Esophagus squamous epithelium (tissue), 5 donors: ENCODE measurements at places on chromosomes 12 and 14.

DNA sequence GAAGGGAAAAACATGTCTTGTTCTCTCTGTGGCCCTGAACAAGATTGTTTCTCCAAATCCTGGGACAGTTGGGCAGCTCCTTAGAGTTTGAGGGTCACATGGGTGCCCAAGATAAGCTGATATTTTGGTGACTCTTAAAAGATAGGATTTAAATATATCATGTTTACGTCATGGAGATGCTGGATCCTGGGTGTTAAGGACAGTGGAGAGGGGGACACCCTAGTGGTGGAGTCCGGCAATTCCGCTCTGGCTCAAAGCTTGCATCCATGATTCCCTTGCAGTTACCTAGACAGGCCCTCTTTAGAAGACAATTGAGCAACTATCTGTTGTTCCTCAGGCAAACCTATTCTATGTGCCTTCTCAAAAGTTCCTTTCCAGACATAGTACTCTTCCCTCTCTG, 101.8 kb downstream of the CMKLR1 start:
- no peak for DNase-seq

GRCh38 chr14:75604979-75605851, 26.8 kb downstream of the FLVCR2 start:
- no peak for DNase-seq

- no peak for DNase-seq
These were observed 267.9 kb downstream of the TMTC2 start for GRCh38 chr12:82954572-82954971.

DNA sequence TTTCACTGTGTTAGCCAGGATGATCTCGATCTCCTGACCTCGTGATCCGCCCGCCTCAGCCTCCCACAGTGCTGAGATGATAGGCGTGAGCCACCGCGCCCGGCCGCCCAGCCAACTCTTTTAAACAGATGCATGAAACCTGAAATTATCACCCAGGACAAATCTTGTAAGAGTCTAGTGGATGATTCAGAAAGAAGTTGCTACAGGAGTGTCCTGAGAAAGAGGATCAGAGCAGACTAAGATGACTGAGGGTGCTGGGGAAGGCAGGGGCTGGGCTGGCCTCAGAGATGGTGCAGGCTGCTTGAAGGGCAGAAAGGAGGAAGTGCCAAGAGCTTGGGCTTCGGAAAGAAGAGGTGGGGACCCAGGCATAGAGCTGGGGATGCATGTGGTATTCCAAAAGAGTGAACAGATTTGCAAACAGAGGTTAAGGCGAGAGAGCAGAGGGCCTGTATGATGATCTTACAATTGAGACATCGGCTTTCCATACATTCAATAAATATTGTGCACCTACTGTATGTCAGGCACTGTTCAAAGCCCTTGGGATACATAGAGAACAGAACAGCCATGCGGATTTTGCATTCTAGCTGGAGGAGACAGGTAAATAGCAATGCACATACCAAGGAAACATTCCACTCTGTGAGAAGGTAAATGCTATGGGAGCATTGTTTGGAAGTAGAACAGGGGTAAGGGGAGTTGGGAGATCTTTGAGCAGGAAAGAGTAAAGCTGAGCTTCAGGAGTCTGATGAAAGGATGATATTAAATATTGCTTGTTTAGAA, 7.4 kb upstream of the CD9 start:
- DNase-seq: no peak

DNA sequence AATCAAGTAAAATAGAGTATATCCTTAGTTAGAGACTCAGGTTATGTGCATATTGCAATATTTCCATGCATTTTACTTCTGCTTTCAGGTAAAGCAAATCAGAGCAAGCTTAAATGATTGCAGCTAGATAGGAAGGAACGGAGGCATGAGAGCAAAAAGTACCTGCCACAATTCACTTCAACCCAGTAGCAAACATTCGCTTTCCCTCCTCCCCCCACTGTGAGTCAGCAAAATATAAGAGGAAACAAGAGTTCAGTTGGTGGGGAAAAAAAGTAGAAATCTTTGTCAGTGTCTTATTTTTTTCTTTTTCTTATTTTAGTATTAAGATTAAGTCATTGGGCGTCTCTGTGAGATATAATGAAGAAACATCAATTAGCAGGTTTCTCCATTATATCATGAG, 475.4 kb downstream of the NPAS3 start:
- no peak for DNase-seq

DNA sequence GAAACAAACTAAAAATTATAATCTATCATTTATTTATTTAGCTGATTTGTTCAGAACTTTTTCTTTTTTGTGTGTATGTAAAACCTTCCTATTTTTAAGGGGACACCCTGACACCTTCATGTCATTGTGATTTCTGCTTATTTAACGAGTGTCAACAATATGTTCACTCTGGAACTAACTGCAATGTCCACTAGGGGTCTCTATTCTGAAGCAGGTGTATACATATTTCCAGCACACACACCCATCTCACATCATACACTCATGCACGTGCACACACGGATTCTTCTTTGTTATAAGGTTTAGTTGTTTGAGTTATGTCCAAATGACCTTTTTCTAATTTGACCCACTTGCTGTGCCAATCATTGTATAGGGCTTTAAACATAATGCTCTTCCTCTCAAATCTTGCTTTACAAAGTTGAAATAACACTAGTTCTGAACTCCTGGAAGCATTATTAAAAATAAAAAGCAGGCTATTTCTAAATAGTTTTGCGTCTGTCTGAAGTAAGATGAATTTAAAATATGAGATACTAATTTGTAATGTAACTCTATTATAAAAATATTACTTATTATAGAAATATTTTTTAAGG, 15.5 kb downstream of the E2F7 start:
- no peak for DNase-seq

DNA sequence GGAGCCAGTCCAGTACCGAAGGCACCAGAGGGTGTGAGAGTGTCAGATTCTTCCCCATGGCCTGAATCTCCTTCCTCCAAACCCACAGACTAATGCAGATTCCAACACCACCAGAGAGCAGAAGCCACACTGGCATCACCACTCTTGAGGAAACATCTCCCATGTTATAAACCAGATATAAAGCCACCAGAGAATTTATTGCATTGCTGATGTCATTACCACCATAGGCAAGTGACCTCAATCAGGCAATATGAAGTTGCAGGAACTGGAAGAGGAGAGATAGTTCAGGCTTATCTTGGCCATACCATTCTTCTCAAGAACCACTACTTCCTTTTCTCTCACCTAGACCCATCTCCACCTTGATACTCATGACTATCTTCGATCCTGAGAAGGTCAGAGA, 653.4 kb downstream of the TMEM121 start:
- no peak for DNase-seq

- no peak for DNase-seq
These were observed 16.5 kb downstream of the SELPLG start for GRCh38 chr12:108616941-108617858.

DNA sequence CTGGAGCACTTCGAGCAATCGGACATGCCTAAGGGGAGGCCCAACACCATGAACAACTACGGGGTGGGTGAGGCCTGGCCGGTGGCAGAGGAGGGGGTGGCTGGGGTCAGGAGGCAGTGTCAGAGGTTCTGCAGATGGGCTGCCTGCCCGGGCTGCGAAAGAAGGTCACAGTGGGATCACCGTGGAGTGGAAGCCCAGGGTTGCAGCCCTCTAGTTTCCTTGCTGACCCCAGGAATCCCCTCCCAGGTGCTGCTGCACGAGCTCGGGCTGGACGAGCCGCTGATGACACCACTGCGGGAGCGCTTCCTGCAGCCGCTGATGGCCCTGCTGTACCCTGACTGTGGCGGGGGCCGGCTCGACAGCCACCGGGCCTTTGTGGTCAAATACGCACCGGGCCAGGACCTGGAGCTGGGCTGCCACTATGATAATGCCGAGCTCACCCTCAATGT, 1.9 kb upstream of the ARL6IP4 start:
- no peak for DNase-seq

- DNase-seq: no peak
These were observed 1019.2 kb downstream of the BCL11B start for GRCh38 chr14:98252820-98253219.

DNA sequence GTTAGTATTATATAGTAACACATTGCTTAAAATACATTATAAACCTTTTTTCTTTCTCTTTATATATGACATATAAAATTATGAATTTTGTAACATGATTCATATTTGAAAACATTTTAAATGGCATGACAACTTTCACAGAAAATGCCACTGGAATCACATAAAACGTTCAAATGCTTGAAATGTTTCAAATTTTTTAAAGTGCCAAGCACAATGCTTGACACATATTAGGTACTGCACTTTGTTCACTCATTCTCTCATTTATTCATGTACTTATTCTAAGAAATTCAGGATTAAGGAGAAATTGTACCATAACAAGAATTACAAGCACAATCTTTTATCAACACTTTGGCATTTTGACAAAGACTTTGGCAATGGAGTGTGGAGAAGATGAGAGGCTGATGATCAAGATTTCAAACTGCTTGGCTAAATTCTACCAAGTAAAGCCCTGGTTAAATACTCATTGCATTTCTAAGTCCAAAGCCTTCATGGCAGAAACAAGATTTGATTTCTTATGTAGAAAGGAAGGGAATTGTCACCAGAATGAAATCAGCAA, 232.2 kb downstream of the C12orf50 start:
- DNase-seq: no peak

DNA sequence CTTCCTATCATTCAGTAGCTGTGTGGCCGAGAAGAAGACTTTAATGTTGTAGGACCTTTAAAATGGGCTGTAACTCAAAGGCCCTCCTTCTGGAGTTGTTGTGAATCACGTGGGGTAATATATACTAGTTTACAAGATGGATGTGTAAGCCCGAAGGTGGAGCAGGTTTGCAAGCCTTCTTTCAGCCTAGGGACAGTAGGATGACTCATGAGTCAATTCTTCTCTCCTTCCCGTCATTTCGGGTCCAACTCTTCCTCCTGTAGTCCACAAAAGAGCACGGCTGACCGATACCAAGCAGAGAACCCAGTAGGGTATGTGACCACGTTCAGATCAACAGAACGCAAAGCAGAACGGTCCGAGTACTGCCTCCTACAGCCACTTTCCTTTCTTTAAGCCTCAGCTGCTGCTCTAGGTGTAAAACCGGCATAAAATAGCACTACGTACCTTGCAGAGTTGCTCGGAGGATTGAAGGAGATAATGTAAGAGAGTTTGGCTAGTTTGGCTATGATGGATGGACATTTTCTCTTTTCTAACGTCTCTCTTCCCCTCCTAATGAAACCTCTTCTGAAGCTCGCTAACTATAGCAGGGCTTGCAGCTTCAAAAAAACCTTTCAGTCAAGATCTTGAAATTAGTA, 1.3 kb upstream of the RASSF3 start:
- no peak for DNase-seq

DNA sequence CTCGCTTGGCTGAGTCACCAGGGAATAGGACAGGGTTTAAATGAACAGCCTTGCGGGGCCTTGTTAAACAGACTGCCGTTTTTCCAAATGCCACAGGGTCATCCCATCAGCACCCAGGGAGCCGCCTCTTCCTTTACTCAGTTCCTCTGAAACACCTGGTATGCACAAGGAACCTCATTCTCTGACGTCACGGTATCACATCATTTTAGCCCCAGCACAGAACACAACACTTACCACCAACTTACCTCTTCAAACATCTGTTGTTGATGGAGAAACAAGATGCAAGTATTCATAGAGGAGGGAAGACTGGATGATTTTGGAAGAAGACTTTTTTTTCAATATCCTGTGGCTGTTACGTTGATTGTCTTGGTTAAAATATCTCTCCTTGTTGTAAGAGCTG, 535.3 kb upstream of the TMEM132C start:
- no peak for DNase-seq

- no peak for DNase-seq
These were observed 277.4 kb downstream of the PDZRN4 start for GRCh38 chr12:41465526-41465925.

DNA sequence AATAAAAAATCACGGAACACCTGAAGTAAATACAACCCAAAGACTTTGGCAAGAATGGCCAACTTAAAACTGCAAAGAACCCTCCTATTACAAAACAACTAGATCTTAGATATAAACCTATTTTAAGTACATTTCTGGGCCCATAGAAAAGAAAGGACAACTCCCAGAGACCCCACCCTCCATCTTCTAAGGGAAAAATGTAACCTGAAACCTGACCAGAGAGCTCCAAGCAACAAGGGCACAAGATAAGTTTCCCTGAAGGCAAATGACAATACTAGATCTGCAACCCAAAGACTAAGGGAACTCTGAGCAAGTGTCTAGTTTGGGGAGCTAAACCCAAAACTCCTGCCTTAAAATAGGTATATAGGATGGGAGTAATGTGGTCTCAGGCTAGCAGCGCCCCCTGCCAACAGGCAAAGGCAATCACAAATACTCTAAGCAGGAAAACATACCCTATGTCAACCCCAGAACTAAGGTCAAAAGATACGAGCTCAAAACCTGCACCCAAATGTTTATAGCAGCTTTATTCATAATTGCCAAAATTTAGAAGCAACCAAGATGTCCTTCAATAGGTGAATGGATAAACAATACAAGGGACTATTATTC, 218.9 kb downstream of the ITPR2 start:
- no peak for DNase-seq

DNA sequence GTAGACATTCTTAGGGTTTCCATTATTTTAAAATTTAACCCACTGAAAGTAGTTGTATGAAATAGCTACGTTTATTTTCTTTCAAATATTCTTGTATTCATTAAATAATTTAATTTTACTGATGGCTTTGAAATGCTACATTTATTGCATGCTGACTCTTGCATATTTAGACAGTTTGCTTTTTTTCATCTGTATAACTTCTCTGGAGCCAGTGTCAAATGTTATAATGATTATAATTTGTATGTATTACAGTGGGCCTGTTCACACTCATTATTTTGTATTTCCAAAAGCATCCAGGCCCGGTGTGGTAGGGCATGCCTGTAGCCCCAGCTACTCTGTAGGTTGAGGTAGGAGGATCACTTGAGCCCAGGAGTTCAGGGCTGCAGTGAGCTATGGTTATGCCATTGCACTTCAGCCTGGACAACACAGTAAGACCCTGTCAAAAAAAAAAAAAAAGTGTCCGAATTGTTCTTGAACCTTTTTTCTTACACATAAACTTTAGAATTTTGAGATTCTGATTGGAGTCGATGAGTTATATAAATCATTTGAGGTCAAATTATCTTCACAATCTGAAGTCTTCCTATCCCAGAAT, 905 bp downstream of the ZNF84 start:
- no peak for DNase-seq

DNA sequence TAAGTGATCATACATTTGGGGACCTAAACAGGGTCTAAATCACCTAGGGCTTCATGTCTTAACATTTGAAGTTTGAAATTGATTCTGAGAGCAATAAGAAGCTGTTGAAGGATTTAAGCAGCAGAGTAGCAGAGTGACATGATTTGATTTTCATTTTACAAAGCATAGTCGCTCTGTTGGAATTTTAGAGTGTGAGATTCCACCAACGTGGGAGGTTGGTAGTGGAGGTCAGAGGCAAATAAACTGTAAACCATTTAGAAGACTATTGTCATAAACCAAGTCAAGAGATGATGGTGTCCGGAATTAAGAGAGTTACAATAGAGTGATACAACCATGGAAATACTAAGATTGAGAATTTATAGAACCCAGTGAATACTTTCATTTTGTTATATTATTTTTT, 52.7 kb upstream of the ZDHHC17 start:
- no peak for DNase-seq

- no peak for DNase-seq
These were observed 72.1 kb upstream of the RASSF8 start for GRCh38 chr12:25886396-25886795.
